ENCODE measurements at places on chromosomes 7 and 10. TPM values are rescaled to one million over a fixed set of nuclear protein-coding genes. Genes with fewer than 3 reads are reported as not detected.

The CACNB2 gene
- not detected for total RNA-seq

The ENKUR gene
- not detected for total RNA-seq

The TMEM106B gene
- total RNA-seq = 24.0 TPM

The OGDHL gene
- 0.89 TPM for total RNA-seq

The XRCC2 gene
- 28.5 TPM for total RNA-seq

The SMIM30 gene
- 35.0 TPM for total RNA-seq

The LRGUK gene
- 0.16 TPM for total RNA-seq

The ANKRD7 gene
- not detected for total RNA-seq

The SLC39A12 gene
- total RNA-seq = not detected

The CAV1 gene
- total RNA-seq = 0.17 TPM

The AFAP1L2 gene
- 3.9 TPM for total RNA-seq

The NSUN6 gene
- 17.8 TPM for total RNA-seq

The SLC26A5 gene
- total RNA-seq = not detected

The STEAP2 gene
- total RNA-seq = not detected

The GPR85 gene
- not detected for total RNA-seq

The TFR2 gene
- 20.7 TPM for total RNA-seq

The RSPH10B gene
- total RNA-seq = not detected

The AKR1C8 gene
- not detected for total RNA-seq

The GPRIN2 gene
- total RNA-seq = not detected

The PRKCQ gene
- 36.0 TPM for total RNA-seq

The TRIM74 gene
- 2.1 TPM for total RNA-seq

The ANXA8L1 gene
- not detected for total RNA-seq

The JCAD gene
- total RNA-seq = 0.19 TPM

The ADRA2A gene
- not detected for total RNA-seq

The MUC12 gene
- 1.5 TPM for total RNA-seq

The PCLO gene
- total RNA-seq = not detected

The METTL27 gene
- 1.3 TPM for total RNA-seq

The OR9A2 gene
- total RNA-seq = not detected

The MACROH2A2 gene
- 4.5 TPM for total RNA-seq

The FGFR2 gene
- total RNA-seq = not detected

The SPDYE8 gene
- total RNA-seq = not detected

The FAM180A gene
- not detected for total RNA-seq

The AKR1C3 gene
- not detected for total RNA-seq

The PRPS1L1 gene
- not detected for total RNA-seq

The CPEB3 gene
- total RNA-seq = 2.5 TPM

The CDH23 gene
- 1.3 TPM for total RNA-seq

The OPN4 gene
- total RNA-seq = not detected

The RELN gene
- total RNA-seq = not detected

The MYL7 gene
- total RNA-seq = not detected

The NRCAM gene
- total RNA-seq = not detected

The TMEM140 gene
- 2.2 TPM for total RNA-seq

The PTPRZ1 gene
- not detected for total RNA-seq

The NPSR1 gene
- total RNA-seq = not detected

The TMEM213 gene
- not detected for total RNA-seq

The FAM237B gene
- total RNA-seq = not detected

The HMX3 gene
- total RNA-seq = not detected

The TLL2 gene
- total RNA-seq = not detected

The STN1 gene
- total RNA-seq = 23.6 TPM

The GHRHR gene
- total RNA-seq = not detected

The ZNF282 gene
- total RNA-seq = 44.7 TPM

The CNPY1 gene
- not detected for total RNA-seq

The FAM13C gene
- total RNA-seq = not detected

The PTPRN2 gene
- total RNA-seq = 0.31 TPM

The DIP2C gene
- 1.9 TPM for total RNA-seq

The GJD4 gene
- not detected for total RNA-seq

The NUTM2E gene
- 0.19 TPM for total RNA-seq

The TUBAL3 gene
- 0.14 TPM for total RNA-seq

The GIMAP8 gene
- 7.9 TPM for total RNA-seq

The JAKMIP3 gene
- 1.3 TPM for total RNA-seq
